HEK293T (cell line): ENCODE measurements at places on chromosomes 12 and 14.

GRCh38 chr14:99185436-99186068 lies 86.4 kb downstream of the BCL11B start:
- no peak for DNase-seq

DNA sequence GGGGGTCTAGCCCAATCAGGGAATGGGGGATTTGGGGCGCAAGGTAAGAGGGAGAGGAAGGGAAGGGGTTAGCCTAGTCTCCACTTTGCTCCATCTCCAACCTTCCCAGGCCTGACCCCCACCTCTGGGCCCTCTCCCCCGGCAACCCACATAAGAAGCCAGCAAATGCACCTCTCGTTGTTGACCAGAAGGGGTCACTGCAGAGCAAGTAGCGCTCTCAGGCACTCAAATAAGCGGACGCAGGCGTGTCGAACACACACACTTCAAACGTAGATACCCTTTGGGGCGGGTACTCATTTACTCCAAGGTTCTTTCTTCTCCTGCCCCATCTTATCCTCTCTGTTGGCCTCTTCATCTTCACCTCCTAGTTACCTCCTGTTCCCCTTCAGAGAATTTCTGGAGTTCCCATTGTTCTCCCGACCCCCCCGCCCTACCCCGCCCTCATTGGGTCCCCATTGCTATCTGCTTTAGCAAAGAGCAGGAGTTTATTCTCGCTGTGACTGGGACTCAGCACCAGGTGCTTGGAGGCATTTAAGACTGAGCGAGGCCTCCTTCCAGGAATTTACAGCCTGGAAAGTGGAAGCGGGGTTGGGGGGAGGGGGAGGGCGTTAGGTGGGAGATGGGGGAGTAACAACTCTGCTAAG lies 1.5 kb upstream of the SRRM4 start:
- peak; percentile 78 for DNase-seq

DNA sequence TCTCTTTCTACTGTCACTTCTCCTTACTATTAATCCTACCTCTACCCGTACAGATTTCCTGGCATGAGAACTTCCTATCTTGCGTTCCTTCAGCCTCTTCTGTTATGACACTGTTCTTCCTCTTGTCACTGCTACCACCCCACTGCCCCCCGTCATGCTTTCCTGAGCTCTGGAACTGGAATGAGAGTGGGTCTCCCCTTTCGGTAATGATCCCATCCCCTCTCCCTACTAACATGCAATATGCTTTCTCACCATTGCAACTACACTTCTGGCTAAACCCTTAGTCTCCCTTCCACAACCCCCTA lies 4.9 kb upstream of the AP1G2 start:
- DNase-seq = no peak

- DNase-seq = no peak
Observed at GRCh38 chr14:60652674-60653651, 3.7 kb upstream of the SIX1 start.

DNA sequence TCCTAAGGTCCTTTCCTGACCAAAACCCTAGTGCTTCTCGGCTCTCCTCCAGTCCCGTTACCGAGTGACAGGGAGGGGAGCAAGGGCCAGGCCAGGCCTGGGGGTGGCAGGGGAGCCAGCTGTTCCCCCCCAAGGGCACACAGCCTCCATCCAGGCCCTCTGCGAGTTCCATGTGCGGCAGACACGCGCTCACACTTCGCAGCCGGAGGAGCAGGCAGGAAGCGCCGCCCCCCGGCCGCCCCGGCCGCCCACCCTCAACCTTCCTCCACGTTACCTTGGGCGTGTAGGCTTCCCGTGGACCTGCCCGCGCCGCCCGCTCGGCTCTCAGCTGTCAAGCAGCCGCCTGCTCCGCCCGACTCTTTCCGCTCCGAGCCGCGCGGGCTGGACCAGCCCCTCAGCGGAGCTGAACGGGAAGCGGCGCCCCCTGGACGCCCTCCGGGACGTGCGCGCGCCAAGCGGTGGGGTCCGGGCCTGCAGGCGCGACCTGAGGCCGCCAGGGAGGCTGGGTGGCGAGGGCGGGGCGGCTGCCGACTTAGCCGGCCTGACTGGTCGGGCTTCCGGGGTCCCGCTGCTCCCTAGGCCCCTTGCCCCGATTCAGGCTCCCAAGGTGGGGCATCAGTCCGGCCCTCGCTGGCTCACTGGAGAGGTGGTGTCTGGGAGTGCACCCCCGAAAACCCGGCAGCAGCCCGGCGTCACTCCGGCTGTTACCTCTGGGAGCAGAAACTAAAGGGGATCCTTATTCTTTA lies at the start of gene CRACR2A:
Gene CRACR2A, minus strand, starts transcription at position 369 of the 746 bp plus-strand sequence. CDS start 56,110 bp downstream, outside the sequence.
- peak; percentile 87 for DNase-seq

DNA sequence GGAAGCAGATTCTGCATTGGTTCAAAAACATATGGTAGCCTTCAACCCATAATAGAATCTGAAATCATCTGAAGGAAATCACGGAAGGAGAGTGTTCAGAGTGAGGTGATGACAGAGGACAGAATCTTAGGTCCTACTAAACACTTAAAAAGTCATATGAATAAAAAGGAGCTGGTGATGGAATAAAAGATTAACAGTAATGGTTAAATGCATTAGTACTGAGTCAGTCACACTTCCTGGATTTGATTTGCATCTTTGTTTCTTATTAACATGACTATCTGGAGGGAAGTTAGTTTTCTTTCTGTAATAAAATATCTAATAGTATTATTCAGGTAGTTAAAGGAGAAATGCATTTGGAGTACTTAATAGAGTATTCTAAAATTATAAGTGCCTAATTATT lies 296.3 kb upstream of the ATXN7L3B start:
- no peak for DNase-seq

DNA sequence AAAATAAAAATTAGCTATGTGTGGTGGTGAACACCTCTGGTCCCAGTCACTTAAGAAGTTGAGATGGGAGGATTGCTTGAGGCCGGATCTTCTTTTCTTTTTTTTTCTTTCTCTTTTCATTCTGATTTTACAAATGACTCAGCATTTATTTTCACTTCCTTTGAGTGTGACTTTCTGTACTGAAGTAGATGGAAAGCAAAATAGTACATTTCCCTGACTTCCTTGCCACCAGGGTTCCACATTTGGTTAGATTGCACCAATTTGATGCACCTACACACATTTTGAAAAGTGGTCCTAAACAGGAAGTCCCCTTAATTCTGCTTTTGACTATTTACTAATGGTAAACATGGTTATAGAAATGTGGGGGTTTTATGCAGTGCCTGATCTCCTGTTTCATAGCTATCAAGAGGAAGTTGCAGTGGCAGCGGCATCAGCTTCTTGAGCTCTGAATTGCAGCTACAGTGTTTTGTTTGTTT lies 13.0 kb upstream of the LEMD3 start:
- DNase-seq = no peak

DNA sequence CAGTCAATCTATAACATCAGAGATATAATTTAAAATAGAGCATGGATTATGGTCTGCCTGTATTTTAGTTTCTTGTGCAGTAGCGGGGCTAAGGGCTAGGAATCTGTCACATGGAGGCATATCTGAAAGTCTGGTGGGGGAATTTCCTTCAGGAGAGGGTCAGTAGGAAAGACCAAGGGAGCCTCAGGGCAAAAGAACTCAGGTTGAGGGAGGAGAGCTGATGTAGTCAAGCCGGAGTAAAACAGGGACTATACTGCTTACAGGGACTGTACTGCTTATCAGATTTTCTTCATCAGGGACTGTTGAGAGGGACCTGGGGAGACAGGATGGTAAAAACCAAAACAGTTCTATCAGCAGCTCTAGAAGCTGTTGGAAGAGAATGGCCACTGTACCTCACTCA lies 82.0 kb upstream of the CPM start:
- no peak for DNase-seq

DNA sequence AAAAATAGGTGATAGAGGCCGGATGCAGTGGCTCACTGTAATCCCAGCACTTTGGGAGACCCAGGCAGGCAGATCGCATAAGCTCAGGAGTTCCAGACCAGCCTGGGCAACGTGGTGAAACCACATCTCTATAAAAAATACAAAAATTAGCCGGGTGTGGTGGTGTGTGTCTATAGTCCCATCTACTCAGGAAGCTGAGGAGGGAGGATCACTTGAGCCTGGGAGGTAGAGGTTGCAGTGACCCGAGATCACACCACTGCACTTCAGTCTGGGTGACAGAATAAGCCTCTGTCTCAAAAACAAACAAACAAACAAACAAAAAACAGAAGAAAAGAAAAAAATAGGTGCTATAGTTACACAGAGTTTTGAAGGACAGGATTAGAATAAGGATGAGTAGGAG lies 142.1 kb downstream of the SAMD4A start:
- DNase-seq = no peak

- DNase-seq = no peak
Observed at GRCh38 chr14:22280497-22281316, 308.3 kb downstream of the DAD1 start.

DNA sequence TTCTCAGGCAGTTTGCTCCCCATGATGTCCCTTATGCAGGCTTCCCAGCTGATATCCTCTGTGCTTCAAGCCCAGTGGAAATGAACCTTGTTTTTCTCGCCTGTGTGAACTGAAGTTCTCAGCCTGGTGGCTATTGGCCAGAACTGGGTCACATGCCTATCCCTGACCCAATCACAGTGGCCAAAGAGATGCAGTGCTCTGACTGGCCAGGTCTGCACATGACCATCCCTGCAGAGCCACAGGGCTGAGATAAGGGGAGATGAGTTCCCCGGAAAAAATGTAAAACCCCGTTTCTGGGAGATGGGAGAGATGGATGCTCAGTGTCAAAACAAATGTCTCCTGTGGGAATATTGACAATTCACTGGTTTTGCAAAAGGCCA lies 34.7 kb upstream of the FZD10 start:
- DNase-seq = no peak

DNA sequence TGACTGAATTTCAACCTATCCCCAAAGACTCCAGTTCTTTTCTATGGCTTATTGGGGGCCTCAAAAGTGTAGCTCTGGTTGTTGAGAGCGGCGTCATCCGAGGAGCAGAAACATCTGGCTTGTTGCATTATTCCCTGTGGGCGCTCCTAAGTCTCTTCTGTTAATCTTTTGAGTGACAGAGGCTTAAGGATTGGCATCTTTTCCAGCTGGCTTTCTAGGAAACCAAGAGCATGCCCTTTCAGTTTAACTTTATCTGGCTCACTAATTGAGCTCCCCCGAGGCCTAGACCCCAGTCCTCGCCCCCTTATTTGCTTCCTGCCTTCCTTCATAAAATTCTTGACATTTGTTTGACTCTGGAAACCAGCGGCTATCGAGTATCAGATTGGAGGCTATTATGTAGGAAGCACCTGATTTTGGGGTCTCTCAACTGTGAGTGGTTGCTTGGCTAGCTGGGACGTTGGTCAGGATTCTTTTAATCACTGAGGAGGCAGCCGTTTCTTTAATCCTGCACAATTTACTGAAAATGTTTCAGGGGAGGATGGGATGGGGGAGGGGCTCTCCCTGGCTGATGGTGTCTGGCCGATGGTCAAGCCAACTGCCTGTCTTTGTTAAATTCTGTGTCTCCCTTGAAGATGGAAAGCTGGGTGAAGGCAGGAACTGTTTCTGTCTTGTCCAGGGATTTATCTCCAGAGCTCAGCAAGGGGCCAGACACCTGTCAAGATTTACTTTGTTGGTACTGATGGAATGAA lies 3.1 kb downstream of the SMOC1 start:
- no peak for DNase-seq

- DNase-seq = peak; percentile 3
Observed at GRCh38 chr12:131883521-131883900, 10.9 kb upstream of the ULK1 start.

DNA sequence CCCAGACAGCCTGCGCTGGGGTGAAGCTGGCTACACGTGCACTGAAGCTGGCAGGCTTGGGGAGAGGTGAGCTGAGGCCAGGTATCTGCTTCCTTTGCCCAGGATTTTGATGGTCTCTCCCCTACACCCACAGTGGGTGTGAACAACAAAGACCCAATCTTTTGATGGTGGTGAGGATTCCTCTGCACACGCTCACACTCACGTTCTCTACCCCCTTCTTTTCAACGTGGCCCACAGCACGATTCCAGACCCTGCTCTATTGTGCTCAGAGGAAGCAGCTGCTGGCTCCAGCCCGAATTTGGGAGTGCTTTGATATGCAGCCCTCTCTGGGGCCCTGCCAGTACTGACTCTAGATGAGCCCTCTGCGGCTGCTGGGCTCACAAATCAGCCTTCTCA lies 4.9 kb downstream of the CD9 start:
- DNase-seq = no peak

GRCh38 chr12:64170024-64170423 lies 52.1 kb downstream of the KICS2 start:
- no peak for DNase-seq

GRCh38 chr14:53701108-53701875 lies 255.3 kb downstream of the BMP4 start:
- DNase-seq = no peak

GRCh38 chr14:99874306-99874705 lies 81.1 kb downstream of the EML1 start:
- no peak for DNase-seq

- DNase-seq = peak; percentile 6
Observed at GRCh38 chr12:20370014-20370386, 1.7 kb downstream of the PDE3A start.

DNA sequence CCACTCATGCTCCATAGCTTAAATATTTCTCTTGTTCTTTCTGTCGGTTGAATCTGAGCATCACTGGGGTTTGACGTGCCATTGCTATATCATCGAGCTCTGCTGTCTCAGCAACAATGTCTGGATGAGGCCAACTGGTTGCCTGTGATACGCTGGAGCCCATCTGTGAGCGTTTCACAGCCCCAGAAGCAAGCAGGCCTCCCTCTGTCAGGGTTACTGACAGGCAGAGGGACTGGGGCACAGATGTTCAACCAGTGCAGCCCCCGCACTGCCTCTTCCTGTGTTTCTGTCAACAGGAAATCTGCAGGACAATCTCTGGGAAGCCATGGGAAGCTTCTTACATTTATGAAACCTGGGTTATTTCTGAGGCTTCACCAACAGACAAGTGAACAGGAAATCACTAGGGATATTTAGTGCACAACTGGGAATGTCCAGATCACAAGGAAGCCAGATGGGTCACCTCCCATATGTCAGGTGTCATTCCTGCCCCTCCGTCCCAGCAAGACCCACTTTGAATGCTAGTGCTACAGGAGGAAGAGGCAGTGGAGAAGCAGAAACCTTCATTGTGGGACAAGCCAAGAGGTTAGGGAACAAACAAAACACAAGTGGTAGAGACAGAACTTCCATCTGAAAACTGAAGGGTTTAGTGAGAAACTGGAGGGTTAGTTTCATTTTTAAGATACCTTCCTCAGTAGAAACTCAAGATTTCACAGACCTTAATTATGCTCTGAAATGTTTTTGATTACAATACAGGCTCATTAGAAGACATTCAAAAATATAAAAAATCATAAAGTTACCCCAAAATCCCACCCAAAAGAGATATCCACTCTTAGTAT lies 24.1 kb downstream of the DMAC2L start:
- DNase-seq = no peak

DNA sequence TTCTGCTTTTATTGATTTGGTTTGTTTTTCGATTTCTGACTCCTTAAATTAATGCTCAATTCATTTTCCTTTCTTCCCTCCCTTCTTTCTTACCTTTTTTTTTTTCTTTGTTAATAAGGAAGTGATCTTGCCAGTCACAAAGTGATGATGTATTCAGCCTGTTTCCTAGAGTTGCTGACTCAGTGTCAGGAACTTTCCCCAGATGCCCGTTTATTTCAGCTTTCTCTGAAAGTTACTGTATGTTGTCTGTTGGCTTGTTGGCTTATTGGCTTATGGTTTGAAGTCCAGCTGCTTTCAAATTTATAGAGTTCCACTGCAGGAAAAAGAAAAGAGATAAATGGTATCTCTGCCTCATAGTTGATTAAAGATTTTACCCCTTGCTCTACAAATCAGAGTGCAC lies 12.4 kb upstream of the SLC6A15 start:
- no peak for DNase-seq
